ENCODE measurements at places on chromosomes 3 and 15.

DNA sequence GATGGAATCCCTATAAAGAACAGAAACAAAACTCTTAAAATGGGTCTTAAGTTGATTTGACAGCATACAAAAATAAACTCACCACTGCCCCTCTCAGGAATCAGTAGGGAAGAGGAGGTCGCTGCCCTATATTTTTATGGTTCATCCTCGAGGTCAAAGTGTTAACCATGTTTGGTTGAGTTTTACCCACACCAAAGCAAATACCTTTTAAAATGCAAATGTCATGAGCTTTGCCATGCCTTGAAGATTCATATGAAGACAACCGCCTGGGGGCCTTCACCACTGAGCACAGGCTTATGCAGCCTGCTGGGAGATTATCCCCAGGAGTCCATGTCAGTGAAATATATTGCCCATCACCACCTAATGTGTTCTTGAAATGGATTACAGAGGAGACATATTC is 66.1 kb downstream of the GLB1 start:
- DNase-seq = no peak

DNA sequence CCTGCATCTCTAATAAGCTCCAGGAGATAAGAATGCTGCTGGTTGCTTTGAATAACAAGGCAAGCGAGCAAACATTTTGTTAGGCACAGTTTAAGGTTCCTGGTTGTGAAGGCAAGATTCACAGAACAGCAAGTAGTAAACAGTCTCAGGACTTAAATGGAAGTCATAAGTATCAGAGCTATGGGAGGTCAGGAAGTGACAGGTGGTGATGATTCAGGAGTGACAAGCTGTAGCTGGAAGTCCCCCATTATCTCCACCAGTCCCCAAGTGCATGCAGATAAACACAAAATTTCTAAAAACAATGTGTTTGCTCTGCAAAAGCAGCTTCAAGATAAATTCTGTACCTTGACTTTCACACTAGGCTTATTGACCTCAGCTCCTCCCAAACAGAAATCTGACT is 3.3 kb downstream of the FETUB start:
- DNase-seq = no peak

- DNase-seq = no peak
Observed at GRCh38 chr3:58607816-58608215, 30.6 kb upstream of the FAM107A start.

DNA sequence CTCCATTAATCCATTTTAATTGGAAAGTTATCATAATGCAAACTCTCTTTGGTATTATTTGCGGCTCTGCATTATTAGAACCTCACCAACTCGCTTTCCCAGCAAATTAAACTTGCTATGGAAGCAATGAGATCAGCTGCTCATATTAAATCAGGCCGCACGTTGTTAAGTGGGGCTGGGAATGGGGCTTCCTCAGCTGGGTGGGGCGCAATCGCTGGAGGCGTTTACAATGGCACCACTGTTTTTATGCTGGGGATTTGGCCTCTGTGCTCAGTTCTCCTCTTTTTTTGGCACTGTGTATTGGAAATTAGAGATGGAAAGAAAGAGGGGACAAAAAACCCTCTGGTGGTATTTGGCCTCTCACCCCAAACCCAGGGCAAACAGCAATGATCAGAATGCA is 72.2 kb downstream of the RPLP1 start:
- DNase-seq = no peak
